ENCODE measurements at places on chromosomes 6 and 20. TPM values are rescaled to one million over a fixed set of nuclear protein-coding genes. Genes with fewer than 3 reads are reported as not detected.

The ID1 gene
- polyA plus RNA-seq, result 174 TPM

The NELFE gene
- polyA plus RNA-seq, result 102 TPM

The SRPK1 gene
- 51.9 TPM for polyA plus RNA-seq

The MACROD2 gene
- 13.3 TPM for polyA plus RNA-seq

The NOX3 gene
- polyA plus RNA-seq, result 1.8 TPM

The RNF144B gene
- polyA plus RNA-seq, result 17.3 TPM

The NAPB gene
- polyA plus RNA-seq, result 15.0 TPM

The PEDS1 gene
- polyA plus RNA-seq, result 26.3 TPM

The BHLHE23 gene
- 0.08 TPM for polyA plus RNA-seq
